ENCODE measurements at places on chromosomes 5 and 9.
A peak's percentile ranks its signal among the peaks of the same experiment; 100 is the strongest.

DNA sequence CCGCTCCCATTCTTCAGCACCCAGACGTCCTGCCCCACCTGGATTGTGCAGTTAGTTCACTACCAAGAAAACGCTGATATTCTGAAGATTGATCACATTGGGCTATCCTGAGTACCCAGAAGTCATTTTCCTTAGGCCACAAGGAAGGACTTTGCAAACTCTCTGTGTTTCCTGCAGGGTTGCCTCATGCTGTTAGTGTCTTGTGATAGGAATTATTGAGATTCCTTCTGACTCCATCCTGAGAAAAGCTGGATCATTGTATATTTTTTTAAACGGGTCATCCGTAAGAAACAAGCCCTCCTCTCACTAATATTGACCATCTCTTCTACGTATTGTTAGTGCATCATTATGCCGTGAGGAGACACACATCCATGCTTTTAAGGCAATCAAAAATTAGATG lies 96.0 kb upstream of the DAPK1 start:
- no peak for DNase-seq

- DNase-seq: no peak
Measured at GRCh38 chr5:38783011-38783561, 62.7 kb upstream of the OSMR start.

DNA sequence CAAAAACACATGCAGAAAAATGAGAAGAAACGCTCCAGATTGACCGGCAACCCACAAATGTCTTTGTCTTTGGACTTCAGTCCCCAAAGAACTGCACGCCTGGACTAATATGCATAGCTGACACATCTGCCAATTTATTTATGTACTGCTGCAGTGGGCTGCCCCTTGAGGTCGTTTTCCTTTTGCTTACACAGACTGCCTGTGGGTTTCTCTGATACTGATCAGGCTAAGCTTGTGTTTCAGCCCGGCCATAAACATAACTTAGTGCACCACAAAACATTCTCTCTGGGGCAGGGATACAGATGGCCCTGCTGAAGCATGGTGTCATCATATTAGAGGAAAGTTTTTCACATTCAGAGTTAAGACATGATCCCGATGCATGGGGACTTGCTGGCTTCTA lies 75.4 kb downstream of the NUDT12 start:
- no peak for DNase-seq

DNA sequence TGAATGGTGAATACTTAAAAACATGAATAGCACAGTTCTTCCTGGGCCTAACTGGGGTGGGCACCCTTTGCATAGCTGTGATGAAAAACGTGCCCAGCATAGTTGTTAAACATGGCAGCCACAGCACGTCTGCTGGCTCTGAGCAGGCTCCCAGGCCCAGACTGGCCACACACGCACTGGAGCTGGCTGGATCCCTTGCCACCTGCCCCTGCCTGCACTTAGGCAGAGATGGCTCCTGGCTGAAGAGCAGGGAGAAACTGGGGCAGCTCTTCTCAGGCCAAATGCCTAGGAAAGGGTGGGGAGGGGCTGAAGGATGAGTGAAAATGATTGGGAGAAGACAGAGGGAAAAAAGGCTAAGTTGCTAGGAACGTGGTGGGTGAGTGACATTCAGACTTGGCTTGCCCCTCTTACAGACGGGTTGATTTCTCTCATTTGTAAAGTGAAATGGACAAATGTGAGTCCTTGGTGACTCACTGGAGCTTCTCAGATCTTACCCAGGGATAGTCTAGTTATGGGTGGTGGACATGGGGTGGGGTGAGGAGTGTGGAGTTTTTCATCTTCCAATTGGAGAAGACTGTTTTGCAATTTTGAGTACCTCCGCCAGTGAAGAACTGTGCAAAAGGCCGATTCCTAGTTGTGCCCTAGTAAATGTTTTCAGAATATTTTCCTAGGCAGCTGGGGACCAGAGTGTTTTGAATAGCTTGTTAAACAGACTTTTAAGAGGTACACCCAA lies 42.4 kb downstream of the TRIO start:
- no peak for DNase-seq

GRCh38 chr5:170809551-170809950 lies 26.0 kb downstream of the GABRP start:
- no peak for DNase-seq

DNA sequence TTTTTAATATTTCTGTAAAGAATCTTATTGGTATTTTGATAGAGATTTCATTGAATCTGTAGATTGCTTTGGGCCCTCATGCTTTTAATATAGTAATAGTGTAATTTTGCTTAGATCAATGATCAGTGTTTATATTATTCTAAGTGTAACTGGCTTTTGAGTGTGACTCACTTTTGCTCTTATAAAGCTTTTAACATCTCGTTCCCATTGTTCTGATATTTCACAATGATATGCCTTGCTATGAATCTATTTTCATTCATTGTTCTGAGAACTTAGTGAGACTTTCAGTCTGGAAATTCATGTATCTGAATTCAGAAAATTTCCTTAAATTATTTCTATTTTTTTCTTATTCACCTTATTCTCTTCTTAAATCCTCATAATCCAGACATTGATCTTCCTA lies 13.5 kb upstream of the MAMDC2 start:
- no peak for DNase-seq

GRCh38 chr5:137563301-137563645 lies 64.1 kb upstream of the SPOCK1 start:
- no peak for DNase-seq

DNA sequence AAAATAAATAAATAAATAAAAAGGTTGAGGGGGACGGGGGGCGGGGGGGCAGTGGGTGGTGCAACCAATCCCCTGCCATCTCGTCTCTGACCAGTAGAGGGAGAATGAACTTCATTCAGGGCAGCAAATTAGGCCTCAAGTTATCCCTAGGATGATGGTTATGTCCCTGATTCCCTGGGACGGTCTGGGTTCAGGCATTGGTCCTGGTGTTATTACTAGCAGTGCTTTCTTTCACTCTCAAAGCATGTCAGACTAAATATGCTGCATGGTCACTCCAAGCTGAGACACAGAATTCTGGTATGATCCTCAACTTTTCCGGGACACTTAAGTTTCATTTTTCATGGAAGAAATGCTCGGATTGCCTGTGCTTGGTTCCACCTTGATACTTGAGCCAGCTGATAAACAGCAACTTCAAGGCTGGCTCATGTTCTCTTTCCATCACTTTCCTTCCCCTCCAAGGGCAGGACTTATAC lies 59.4 kb downstream of the DAP start:
- DNase-seq: peak; percentile 65

DNA sequence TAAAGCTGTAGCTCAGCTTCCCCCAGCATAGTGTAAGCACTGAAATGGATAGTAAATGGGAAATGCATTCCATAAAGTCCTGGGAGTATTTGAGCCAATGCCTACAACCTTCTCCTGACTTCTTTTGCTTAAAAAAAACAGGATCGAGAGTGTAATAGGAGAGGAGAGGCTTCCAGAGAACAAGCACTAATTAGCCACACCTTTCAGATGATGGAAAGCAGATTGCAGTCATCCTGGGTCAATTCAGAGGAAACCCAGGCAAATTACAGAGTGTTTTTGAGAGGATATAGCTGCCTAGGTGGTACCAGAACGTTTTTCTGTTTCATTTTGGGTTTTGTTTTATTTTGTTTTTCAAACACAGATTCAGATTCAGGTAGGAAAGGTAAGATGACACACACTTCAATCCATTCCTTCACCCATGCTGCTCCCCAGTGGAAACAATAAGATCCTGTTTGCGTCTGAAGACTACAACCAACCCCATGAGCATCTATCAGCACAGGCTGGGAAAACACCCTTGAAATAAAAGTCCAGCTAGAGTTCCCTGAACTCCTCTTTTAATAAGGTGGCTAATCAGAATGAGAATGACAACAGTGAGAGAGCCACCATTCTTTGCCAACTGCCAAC lies 95.6 kb downstream of the RFK start:
- DNase-seq: no peak

GRCh38 chr5:150434464-150434863 lies 15.1 kb downstream of the RPS14 start:
- DNase-seq: no peak

- no peak for DNase-seq
Measured at GRCh38 chr5:115956957-115957356, 5.3 kb upstream of the LVRN start.

GRCh38 chr5:81038495-81038894 lies 78.3 kb downstream of the RASGRF2 start:
- no peak for DNase-seq

GRCh38 chr5:131413605-131414559 lies 150.0 kb downstream of the CDC42SE2 start:
- no peak for DNase-seq

DNA sequence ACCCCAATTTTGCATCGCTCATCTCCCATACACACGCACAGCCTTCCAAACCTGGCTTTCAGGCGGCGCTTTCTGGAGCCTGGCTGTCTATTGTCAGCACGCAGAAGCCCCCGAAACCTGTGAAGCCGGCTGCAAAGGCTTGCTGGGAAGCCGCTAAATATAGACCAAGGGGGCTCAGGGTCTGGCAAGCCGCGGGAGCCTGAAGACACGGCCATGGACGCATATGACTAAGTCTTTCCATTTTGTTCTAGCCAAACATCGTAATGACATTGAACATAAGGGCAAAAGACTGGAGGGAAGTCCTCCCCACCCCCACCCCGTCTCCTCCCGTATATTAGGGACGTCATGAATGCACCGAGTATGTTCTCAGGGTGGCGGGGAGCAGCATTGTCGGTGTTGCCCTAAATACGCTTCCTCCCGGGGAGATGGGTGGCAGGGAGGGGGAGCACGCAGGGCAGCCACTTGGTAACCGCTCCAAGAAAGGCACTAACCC lies 1.1 kb downstream of the CTNND2 start:
- no peak for DNase-seq

GRCh38 chr5:146039420-146039819 lies 66.0 kb downstream of the PLAC8L1 start:
- no peak for DNase-seq

DNA sequence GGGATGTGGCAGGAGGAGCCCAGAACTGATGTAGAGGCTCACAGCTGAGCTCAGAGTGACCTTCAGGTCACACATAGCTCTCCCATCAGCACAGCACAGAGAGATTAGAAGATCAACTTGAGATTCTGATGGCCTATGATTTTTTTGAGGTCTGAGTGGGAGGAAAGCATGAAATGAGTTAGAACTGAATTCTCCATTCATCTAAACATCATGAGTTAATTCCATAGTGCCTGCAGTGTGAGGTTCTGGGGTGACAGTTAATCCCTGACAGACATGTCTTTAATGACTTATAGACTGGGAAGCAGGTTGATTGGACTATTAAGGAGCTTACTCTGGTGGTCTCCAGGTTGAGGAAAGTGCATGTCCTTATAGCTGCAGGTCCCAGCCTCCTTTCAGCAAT lies 22.4 kb downstream of the SLC22A5 start:
- DNase-seq: no peak

- no peak for DNase-seq
Measured at GRCh38 chr9:132370592-132370991, 15.8 kb upstream of the SETX start.

DNA sequence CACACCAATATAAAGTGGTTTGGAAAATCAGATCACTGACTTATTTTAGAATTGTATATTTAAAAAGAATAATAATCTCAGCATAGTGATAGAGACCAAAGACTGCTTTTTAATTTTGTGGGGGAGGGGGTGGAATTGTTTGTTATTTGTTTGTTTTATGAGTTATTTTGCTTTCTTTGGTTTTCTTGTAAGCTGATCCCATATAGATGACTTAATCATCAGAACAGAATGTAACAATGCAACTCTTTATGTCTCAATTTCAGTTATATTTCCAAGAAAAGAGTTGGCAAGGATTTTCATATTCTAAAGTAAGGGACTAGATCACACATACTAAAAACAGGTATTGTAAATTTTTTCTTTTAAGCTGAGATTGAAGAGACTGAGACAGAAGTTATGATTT lies 984.9 kb downstream of the TLE4 start:
- no peak for DNase-seq

GRCh38 chr9:84079994-84080393 lies 99.4 kb downstream of the RMI1 start:
- no peak for DNase-seq

DNA sequence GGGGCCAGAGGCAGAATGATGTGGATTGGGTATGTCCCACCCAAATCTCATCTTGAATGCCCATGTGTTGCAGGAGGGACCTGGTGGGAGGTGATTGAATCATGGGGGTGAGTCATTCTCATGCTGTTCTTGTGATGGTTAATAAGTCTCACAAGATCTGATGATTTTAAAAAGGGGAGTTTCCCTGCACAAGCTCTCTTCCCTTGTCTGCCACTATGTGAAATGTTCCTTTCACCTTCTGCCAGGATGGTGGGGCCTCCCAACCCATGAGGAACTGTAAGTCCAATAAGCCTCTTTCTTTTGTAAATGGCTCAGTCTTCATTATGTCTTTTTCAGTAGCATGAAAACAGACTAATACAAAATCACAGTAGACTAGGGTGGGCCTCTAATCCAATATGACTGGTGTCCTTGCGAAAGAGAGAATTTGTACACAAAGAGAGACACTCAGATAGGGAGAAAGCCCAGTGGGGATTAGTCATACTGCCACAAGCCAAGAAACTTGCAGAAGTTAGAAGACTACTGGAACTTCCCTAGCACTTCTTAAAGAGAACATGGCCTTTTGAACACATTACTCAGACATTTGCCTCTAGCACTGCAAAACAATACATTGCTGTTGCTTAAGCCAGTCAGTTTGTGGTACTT lies 68.4 kb downstream of the ANXA1 start:
- no peak for DNase-seq

DNA sequence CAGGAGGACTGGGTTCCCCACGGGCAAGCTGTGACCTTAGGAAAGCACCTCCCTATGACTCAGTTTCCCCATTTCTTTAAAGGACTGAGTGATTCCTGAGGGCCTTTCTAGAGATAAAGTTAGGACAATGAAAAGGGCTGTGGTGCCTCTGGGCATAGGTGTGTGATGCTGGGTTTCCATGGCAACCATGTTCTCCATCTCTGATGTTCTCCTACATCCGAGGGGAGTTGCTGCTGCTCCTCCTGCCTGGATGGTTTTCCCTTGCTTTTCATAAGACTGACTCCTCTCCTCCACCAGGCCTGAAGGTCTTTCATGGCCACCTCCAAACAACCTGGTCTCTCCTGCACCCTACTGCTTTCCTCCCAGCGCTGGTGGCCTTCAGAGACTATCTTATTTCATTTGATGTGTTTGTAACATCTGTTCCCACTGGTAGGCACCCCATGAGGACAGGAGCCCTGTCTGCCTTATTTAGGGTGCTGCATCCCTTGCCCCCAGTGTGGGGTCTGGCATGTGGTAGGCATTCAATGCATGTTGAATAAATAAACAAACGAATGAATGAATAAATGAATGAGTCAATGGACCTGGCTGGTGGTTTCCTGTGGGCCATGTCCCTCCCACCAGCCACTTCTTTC lies 112.2 kb upstream of the HAND1 start:
- DNase-seq: no peak

- DNase-seq: no peak
Measured at GRCh38 chr5:10489810-10490426, 48.2 kb downstream of the ROPN1L start.

- DNase-seq: peak; percentile 26
Measured at GRCh38 chr9:113579283-113580040, 115.9 kb downstream of the RGS3 start.
